Bronchial epithelial cell (primary cell): ENCODE measurements at places on chromosomes 4 and X. TPM values are rescaled to one million over a fixed set of nuclear protein-coding genes. Genes with fewer than 3 reads are reported as not detected.

GRCh38 chr4:55336138-55337034 lies 9.7 kb upstream of the SRD5A3 start:
- no peak for DNase-seq

DNA sequence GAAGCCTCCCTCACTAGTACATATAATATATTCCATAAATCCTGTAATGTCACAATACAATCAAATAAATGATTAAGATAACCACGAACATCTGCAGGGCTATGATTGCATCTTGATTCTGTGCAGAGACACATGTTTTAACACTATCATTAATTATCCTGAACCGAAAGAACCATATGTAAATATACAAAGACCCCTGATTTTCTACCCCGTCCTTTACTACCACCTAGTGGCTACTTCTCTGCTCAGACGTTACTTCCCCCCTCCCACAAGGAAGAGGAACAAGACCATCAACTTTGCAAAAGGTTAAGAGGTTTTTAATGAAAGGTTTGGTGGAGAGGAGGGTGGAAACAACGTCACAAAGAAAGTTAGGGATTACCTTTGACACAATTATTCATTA lies 134.0 kb downstream of the COL4A6 start:
- DNase-seq = peak; percentile 21

The DGAT2L6 gene
- not detected in 2 replicates for total RNA-seq

- DNase-seq = peak; percentile 81
Measured at GRCh38 chr4:109729718-109730618, at the start of gene PLA2G12A. TSS of gene PLA2G12A (minus strand) at chr4:109730070. CDS start at chr4:109729809, 261 bp downstream.

DNA sequence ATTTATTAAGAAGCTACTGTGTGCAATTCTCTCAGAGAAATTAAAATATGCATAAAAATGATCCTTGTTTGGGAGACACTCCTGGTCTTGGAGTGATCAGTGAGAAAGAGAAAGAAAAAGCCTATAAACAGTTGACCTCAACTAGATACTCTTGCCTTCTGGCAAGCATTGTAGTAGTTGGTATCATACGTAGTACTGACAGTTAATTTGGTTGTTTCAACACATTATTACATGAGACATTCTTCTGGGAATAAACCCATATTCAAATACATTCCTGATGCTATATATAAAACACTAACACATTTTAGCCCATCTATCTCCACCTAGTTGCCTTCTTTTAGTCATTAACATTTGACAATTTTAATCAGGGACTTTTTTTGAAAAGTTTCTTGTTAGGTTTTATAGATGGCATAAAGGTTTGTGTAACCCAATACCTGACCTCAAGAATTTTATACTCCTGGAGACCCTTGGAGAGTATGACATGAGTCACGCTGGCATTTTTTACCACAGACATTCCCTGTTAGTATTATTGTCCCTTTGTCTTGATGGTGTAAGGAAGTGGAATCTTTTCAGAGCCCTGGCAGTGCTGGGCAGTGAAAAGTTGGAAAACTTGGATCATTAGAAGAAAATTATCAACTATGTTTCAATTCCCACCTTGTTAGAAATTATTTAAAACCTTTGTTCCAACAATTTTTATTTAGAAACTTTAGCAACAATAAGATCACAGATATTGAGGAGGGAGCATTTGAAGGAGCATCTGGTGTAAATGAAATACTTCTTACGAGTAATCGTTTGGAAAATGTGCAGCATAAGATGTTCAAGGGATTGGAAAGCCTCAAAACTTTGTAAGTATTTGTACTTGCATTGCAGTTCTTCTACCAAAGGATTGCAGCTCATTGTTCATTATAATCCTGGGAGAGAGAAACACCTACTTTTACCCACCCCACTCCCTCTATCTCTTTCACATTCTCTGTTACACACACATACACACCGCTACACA lies 167.1 kb upstream of the PACRGL start:
- no peak for DNase-seq

The RASGEF1B gene
- total RNA-seq = 2.6 and 6.8 TPM in 2 replicates

DNA sequence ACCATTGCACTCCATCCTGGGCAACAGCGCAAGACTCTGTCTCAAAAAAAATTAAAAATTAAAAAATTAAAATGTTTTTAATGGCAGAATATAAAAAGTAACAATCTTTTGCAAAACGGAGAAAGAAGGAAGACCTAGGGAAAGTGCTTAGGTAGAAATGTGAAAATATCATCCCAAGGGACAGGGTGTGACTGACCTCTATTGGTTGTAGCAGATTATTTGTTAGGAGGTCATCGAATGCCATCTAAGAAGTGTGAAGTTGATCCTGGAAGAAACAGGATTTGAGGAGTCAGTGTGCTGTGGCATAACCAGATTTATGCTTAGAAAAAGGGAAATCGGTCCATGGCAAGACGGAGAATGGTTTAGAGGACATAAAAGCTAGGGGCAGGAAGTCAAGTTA lies 18.1 kb upstream of the C4orf36 start:
- DNase-seq = no peak

GRCh38 chr4:182179751-182180150 lies 63.5 kb upstream of the TENM3 start:
- no peak for DNase-seq

- DNase-seq = no peak
Measured at GRCh38 chr4:101807351-101807750, 16.8 kb downstream of the BANK1 start.

- DNase-seq = peak; percentile 32
Measured at GRCh38 chr4:182917182-182918043, at the start of gene DCTD. TSS of gene DCTD (minus strand) at chr4:182917386. CDS start at chr4:182915568, 1,818 bp downstream.

GRCh38 chr4:80462621-80463091 lies 127.1 kb downstream of the CFAP299 start:
- no peak for DNase-seq

The ADH4 gene
- not detected in 2 replicates for total RNA-seq

The PAGE4 gene
- total RNA-seq = not detected in 2 replicates

DNA sequence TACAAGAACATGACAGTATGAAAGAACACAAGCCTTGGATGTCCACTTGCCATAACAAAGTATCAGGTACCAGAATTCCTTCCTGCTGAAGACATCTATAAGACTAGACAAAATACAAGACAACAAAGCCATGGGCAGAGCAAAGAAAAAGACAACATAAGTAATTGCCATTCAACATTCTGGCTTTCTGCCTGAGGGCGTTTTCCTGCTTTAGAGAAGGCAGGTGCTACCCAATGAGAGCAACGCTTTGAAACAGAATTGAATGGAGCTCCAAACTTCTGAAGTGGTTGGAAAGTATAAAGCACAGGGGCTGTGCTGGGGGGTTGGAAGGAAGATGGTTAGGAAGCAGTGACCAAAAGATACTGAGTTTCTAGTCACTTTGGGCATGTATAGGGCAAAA lies 30.1 kb downstream of the PDE5A start:
- DNase-seq = no peak

DNA sequence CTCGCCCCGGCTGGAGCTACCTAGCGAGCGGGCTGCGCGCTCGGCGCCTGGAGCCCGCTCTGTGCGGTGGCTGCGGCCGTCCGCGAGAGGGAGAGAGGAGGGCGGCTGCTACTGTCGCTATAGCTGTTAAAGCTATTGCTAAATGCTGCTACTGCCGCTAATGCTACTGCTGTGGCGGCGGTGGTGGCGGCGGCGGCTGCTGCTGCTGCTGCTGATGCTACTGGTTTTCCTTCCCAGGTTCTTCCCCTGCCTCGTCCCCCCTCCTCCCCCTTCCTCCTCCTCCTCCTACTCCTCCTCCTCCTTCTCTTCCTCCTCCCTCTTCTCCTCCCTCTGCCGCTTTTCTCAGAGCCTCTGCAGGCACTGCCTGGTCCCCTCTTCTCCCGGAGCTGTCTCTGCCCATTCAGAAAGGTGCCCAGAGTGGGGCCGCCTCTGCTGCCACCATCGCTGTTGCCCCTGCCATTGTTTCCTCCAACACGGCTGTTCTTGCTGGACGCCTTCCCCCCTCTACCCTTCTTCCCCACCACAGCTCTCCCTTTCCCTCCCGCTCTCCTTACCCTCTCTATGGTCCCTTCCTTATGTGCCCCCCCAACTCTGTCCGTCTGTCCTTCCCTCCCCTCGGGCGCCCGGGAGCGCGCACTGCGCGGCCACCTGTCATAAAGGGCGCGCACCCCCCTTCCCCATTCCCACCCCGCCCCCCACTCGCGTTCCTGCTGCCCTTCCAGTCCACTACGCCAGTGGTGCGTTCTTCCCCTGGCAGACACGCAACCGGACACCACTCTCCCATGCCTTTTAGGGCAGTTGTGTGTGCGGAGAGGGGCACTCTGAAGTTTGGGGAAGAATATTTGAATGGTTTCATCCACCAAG lies at the start of gene NEXMIF:
NEXMIF (minus strand) TSS at position 228 of the 864 bp plus-strand sequence.
- DNase-seq = peak; percentile 1

The CT45A2 gene
- not detected in 2 replicates for total RNA-seq

The CT45A6 gene
- not detected in 2 replicates for total RNA-seq

DNA sequence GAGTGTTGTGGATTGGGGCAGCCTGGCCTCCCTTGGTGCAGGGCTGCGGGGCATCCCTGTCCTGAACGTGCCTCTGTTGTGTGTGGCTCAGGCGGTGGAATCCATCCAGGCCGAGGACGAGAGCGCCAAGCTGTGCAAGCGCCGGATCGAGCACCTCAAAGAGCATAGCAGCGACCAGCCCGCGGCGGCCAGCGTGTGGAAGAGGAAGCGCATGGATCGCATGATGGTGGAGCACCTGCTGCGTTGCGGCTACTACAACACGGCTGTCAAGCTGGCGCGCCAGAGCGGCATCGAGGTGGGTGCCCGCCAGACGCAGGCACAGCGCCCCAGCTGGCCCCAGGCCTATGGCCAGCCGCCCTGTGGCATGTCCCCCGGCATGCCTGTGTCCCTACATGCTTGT lies 25.6 kb downstream of the MAEA start:
- no peak for DNase-seq

DNA sequence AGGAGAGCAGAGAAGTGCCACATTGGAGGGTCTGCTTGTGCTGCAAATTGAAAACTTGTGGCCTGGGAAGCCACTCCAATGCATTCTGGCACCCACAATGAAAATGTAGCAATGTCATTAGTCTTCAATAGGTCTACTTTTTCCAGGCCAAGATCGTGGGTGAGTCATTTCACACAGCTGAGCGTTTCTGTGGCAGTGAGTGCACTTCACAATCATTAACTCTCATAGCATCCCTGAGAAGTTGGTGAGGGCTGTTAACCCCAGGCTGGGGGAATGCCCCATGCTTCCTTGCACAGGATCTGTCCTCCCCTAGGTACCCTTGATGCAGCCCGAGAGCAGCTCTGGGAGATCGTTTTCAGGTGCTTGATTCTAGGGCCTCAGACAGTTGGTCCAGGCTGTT lies 196.8 kb upstream of the ATP6AP2 start:
- no peak for DNase-seq

- no peak for DNase-seq
Measured at GRCh38 chr4:94448815-94449375, 2.8 kb upstream of the PDLIM5 start.

DNA sequence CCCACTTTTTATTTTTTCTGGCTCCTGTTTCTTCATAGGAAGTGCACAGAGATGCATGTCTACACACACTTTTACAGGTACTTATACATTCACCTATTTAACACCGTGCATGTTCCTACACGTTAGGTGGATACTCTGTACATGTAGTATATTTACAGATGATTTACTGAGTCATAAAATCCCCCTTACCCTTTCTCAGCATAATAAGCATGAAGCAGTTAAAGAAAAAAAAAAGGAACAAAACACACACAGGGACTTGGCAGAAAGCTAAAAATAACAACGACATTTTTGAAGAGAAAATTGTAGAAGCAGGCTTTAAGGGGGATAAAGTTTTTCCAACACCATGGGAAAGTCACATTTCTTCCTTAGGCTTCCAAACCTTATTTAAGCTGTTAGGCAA lies 96.4 kb upstream of the IQCM start:
- DNase-seq = peak; percentile 90

DNA sequence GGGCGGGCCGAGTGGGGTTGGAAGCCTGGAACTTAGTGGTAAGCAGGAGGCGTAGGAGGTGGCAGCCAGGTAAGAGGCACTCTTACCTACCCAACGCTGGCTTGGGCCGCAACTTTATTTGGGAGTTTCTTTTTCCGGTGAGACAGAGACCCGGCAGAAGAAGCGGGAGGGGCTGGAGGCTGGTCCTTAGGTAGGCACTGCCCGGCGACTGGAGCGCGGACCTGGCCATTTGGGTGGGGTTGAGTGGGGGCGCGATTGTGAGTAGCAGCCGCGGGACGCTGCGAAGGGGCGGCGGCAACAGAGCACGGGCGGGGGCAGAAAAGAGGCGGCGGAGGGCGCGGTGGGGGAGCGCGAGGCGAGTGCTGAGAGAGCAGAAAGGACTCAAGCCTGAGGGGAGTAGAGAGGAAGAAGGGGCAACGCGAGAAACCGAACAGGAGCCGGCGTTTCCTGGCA lies 334 bp upstream of the POU4F2 start:
- DNase-seq = no peak

DNA sequence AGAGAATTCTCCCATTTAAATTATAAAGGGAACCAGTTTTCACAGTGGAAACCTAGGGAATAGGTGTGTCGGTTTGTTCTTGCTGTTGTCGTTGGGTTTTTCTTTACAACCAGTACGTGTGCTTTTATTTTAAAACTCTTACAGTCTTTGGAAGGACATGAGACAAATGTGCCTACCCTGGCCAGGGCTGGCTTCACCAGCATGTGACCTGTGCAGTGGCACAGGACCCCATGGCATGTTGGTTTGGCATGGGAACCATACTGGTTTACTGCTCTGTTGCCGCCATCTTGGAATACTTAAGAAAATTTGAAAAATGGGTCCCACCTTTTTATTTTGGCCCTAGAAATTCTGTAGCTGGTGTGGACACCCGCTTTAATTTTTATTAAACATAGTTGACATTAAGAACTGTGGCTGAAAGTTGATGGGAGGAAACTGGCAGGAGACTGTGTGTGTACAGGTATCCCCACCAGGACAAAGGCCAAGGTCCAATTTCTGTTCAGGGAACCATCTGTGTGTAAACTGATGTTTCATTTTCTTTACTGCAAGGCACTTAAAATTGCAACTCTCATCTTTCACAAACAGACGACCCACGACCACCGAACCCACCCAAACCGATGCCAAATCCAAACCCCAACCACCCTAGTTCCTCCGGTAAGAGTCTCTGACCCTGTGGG lies 28.8 kb downstream of the CD99 start:
- DNase-seq = no peak

The UGT2B11 gene
- not detected in 2 replicates for total RNA-seq

DNA sequence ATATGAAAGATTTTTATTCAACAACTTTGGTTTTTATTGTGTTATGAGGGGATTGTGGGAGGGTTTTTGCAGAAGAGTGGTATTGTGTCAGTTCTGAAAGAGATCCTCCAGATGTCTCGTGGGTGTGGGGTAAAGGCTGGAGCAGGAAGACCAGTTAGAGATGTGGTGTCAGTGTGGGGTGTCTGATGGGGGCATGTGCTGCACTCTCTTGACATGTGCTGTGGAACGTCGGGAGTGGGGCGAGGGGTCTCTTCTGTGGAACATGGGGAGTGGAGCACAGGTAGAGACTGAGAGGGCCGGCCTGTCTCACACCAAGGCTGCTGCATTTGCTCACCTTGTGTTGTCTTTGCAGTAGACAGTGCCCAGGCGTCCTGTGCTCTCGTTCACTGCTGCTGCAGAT lies 37.6 kb downstream of the FAM193A start:
- no peak for DNase-seq
